SK-N-DZ (cell line): ENCODE measurements at places on chromosomes 3 and 15.

- DNase-seq, result no peak
Measured at GRCh38 chr15:99729920-99730319, 3.3 kb downstream of the LYSMD4 start.

GRCh38 chr3:21292971-21293370, 458.0 kb downstream of the ZNF385D start:
- no peak for DNase-seq

DNA sequence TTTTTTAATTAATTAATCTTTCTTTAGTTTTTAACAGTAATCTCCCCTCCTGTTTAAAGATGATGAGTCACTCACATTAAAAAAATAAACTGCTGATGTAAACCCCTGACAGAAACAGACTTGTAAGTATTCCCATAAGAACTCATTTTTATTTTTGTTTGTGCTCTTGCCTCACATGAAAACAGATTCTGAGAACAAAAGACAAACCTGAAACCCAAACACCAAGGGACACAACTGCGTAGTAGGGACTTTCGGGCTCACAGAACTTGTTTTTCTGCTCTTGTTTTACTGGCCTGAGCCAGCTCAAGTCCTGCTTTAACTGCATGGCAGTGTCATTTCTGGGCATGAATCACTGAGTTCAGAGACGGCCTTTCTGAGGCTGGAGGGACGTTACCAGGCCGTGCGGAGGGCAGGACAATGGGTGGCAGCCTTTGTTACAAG, 600.8 kb downstream of the FOXP1 start:
- no peak for DNase-seq

DNA sequence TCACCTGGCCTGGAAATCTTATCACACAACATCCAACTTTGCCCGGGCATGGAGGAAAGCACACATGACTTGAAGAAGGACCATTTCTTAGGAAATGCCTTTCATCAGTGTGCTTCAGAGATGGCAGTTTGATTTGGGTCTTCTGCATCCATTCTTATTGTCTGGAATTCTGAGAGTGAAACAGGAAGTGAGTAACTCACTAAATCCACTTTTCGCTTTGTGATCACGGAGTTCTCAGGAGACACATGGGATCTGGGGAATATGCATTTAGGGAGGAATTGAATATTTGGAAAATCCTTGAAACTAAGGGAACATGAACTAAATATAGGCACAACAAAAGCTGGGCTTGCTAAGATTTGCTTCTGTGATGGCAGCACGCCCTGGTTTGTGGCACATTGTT, 212.5 kb upstream of the FEZF2 start:
- DNase-seq, result no peak

- DNase-seq, result no peak
Measured at GRCh38 chr15:87369269-87369668, 887.3 kb downstream of the NTRK3 start.

DNA sequence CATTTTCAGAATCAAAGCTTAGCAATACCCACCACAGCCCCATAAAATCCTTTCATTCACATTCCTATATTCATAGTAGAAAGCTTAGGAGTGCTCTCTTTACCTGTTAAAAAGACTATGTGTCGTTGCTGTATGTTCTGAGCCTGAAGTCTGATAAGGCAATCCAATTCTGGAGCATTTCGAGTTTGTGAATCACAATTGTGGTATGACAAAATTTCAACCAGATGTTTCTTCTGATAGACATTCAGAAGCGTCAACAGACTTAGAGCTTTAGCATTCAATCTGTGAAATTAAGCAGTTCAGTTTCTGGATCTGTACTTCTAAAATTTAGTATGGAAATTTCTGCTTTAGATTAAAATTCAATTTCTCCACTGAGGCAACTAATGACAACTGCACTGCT, 58.3 kb downstream of the TASOR start:
- no peak for DNase-seq

GRCh38 chr3:11560746-11561145, 83.0 kb downstream of the VGLL4 start:
- DNase-seq, result no peak

- no peak for DNase-seq
Measured at GRCh38 chr15:52101542-52102323, 10.8 kb downstream of the BCL2L10 start.

- DNase-seq, result no peak
Measured at GRCh38 chr3:152719264-152719663, 115.7 kb upstream of the P2RY1 start.

GRCh38 chr15:49062900-49063299, 16.7 kb upstream of the SECISBP2L start:
- no peak for DNase-seq

GRCh38 chr3:55042591-55042990, 114.7 kb upstream of the LRTM1 start:
- no peak for DNase-seq

DNA sequence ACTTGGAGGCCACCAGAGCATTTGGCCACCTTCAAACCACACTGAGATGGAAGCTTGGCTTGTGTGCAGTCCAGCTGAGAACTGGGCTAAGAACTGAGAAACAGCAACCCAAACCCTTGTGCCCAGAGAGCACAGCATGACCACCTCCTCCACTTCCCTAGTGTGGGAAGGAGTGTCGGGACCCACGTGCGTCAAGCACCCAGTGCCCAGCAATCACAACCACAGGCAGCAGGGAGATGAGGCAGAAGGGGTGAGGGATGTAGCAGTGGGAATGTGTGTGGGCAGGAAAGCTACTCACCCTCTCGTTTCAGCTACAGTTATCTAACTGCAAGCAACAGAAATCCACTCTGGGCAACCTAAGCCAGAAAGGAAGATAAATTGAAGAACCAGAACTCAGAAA, 25.0 kb upstream of the RFTN1 start:
- DNase-seq, result no peak

DNA sequence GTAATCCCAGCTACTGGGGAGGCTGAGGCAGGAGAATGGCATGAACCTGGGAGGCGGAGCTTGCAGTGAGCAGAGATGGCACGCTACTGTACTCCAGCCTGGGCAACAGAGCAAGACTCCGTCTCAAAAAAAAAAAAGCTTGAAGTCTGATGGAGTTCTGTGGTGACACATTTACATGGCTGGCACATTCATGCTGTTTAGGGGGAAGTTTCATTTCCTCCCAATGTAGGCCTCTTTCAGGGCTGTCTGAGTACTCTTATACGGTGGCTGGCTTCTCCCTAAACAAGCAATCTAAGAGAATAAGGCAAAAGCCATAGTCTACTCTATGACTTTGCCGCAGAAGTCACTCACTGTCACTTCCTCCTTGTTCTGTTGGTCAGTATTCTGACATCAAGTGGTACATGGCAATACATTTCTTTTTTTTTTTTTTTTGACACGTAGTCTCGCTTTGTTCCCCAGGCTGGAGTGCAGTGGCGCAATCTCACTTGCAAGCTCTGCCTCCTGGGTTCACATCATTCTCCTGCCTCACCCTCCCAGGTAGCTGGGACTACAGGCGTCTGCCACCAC, 41.2 kb downstream of the OIP5 start:
- DNase-seq, result no peak

DNA sequence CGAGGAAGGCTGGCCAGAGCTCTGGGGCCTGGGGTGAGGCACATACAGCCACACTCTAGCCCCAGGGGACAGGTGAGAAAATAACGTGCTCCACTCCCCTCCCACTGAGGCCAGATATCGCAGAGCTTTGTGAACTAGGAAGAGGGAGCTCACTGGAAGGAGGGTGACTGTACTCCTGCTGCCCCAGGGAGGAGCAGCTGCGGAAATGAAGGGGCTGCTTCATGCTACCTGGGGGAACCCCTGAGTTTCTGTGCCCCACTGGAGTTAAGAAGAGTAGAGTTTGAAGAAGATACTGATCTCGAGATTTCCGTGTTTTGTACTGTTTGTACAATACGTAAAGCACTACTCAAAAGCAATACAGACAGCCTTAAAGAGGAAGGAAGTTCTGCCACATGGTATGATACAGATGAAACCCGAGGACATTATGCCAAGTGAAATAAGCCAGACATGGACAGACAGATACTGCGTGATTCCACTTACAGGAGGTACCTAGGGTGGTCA, 44.6 kb downstream of the CMTM6 start:
- DNase-seq, result no peak

DNA sequence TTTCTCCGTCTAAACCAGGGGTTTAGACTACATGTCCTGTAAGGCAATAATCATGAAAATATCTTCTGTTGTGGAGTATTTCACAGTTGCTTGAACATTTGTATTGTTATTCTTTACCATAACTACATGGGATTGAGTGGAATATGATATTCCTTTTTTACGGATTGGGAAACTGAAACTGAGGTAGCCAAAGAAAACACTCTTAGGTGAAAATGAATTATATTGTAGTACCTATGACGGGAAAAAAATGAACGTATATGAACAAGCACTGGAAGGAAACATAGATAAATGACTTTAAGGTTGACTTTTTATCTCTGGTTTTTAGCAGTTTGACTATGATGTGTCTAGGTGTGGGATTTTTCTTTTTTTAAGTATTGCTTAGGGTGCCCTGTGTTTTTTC, 35.6 kb downstream of the MAP2K1 start:
- no peak for DNase-seq

DNA sequence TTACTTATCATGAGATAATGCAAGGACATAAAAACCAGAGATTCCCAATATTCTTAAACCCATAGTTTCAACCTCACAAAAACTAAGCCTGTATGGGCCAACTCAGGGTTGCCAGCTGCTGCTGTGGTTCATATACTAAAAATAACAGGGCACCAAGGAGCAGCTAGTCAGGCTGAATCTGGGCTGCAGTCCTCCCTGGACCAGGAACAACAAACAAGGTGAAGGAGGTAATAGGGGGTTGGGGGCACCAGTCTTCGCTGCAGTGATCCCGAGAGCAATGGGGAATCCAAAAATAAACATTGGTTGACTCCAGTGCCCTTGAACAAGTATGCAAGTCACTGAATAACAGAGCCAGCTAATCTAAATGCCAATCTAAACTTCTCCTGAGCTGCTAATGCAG, 108.9 kb downstream of the MECOM start:
- DNase-seq, result no peak

DNA sequence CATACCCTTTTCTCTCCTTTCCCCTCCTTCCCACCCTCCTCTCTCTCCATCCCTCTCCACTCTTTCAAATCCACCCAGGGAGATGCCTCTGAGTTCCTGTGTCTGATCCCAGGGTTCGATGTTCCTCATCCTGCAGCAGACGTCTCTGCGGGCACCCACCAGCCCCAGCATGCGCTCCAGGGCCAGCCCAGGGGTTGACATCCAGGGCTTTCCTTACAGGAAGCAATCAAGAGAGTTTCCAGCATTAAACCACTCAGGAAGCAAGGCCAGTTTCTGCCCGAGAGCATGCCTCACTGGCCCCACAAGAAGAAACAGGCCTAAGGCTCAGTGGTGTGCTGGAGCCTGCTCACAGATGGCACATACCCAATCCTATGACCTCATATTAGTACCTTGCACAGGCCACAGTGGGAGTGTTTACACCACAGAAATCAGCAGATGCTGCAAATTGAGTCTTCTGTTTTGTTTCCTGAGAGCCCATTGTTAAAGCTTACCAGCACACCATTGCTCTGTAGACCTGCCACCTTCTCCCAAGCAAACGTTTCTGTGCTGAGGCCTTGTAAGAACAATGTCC, 13.2 kb downstream of the SLC6A1 start:
- DNase-seq, result no peak

GRCh38 chr3:99704417-99704816, 66.0 kb downstream of the COL8A1 start:
- no peak for DNase-seq

DNA sequence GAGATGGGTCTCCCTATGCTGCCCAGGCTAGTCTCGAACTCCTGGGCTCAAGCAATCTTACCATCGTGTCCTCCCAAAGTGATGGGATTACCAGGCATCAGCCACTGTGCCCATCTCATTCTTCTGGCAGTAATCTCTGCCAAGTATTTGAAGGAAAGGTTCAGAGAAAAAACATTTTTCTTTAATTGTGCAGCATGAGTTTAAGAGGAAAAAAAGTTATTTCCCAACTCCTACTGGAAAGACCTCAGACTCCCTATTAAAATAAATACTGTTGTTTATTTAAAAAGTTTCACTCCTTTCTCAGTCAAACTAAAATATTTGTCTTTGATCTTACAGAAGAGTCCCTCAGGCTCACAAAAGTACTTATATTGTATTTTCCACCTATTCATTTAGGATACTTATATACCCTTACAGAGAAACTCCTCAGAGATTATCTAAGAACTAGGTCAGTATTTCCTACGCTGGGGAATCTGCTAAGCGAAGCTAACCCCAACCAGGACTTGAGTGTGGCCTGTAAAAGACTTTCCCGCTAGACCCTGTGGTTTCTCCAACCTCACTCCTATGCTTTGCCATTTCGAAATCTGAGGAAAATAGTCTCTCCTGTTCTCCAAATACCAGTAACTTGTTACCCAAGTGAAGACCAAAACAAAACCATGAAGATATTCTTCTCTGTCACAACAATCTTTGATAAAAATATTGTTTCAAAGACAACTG, 28.7 kb downstream of the WWTR1 start:
- no peak for DNase-seq

- DNase-seq, result no peak
Measured at GRCh38 chr3:72847282-72847681, 963 bp downstream of the SHQ1 start.

- DNase-seq, result no peak
Measured at GRCh38 chr3:187281191-187281714, 10.3 kb downstream of the MASP1 start.

- no peak for DNase-seq
Measured at GRCh38 chr15:91887321-91887720, 33.8 kb downstream of the SLCO3A1 start.

- DNase-seq, result peak; percentile 34
Measured at GRCh38 chr3:172040981-172041963, 1.9 kb downstream of the FNDC3B start.

GRCh38 chr3:10845839-10846656, 30.0 kb downstream of the SLC6A11 start:
- DNase-seq, result no peak

DNA sequence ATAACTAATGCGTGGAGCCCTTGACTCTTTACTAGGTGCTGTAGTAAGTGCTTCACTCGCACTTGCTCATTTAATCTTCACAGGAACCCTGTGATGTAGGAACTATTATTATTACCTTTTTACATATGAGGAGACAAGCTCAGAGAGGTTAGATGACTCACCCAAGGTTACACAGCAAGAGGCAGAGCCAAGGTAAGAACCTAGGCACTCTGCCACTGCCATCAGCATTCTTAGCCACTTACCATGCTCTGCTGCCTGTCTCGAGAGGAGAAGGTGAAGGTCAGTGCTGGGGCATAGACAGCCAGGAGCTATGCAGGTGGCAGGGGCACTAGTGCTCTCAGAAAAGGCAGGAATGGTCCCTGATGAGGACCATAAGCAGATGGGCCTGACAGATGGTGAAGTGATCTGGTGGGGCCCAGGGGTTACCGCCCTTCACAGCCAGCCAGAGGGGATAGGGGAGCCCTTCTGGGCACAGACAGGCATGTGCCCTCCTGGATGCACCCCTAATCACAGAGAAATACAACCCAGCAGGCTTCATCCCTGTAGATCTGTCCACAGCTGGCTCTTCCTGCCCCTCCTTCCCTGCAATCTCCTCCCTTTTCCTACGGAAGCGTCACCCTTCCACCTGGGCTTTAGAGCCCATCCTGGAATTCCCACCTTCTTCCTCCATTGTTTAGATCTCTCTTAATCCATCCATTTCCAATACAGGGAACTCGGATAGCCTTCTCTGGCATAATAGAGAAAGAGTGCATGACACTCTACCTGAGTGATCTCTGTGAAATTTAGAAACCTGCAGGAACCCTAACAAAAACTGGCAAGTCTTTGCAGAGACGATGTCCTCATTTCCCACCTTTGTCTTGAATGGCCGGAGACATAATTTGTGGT, 26.9 kb downstream of the ABTB1 start:
- DNase-seq, result no peak

- DNase-seq, result no peak
Measured at GRCh38 chr3:197196192-197196591, 102.2 kb downstream of the DLG1 start.
